Ovary (tissue), 10 donors: ENCODE measurements at places on chromosomes 5 and 9. TPM values are rescaled to one million over a fixed set of nuclear protein-coding genes. Genes with fewer than 3 reads are reported as not detected.

LECT2 gene
- polyA plus RNA-seq = not detected

TMEM267 gene
- polyA plus RNA-seq = 6.9 TPM

TSSK1B gene
- polyA plus RNA-seq = not detected

SLCO4C1 gene
- polyA plus RNA-seq = not detected

SLC36A2 gene
- not detected for polyA plus RNA-seq

SYK gene
- 1.4 TPM for polyA plus RNA-seq

ADAMTS13 gene
- 3.8 TPM for polyA plus RNA-seq

CLIC3 gene
- polyA plus RNA-seq = not detected

LCN10 gene
- 15.2 TPM for polyA plus RNA-seq

RNF183 gene
- not detected for polyA plus RNA-seq

LSM11 gene
- polyA plus RNA-seq = 5.5 TPM

RIMOC1 gene
- 17.6 TPM for polyA plus RNA-seq

HRCT1 gene
- 0.90 TPM for polyA plus RNA-seq

CCL27 gene
- polyA plus RNA-seq = 0.21 TPM

CKMT2 gene
- 11.1 TPM for polyA plus RNA-seq

ABHD17B gene
- polyA plus RNA-seq = 9.8 TPM

TUSC1 gene
- polyA plus RNA-seq = 22.4 TPM

SLC22A4 gene
- 1.1 TPM for polyA plus RNA-seq

SH2D3C gene
- polyA plus RNA-seq = 1.9 TPM

GMCL2 gene
- polyA plus RNA-seq = not detected

ENHO gene
- 0.87 TPM for polyA plus RNA-seq

NPR2 gene
- polyA plus RNA-seq = 15.4 TPM

DENND4C gene
- 26.5 TPM for polyA plus RNA-seq

IFNK gene
- polyA plus RNA-seq = not detected

PRR16 gene
- 8.5 TPM for polyA plus RNA-seq

SLC25A2 gene
- 0.10 TPM for polyA plus RNA-seq

NSG2 gene
- polyA plus RNA-seq = not detected

FOXD4L3 gene
- polyA plus RNA-seq = not detected

IL13 gene
- polyA plus RNA-seq = not detected

ACTBL2 gene
- polyA plus RNA-seq = not detected

CORO2A gene
- 0.33 TPM for polyA plus RNA-seq

FOXD4L6 gene
- polyA plus RNA-seq = not detected

ADAMTS6 gene
- 2.2 TPM for polyA plus RNA-seq

SNX18 gene
- 32.4 TPM for polyA plus RNA-seq

EIF4E1B gene
- polyA plus RNA-seq = not detected

TNIP1 gene
- 51.0 TPM for polyA plus RNA-seq
